ENCODE measurements at places on chromosomes 5 and 9. TPM values are rescaled to one million over a fixed set of nuclear protein-coding genes. Genes with fewer than 3 reads are reported as not detected.

The PDE8B gene
- 0.53 TPM for total RNA-seq

- DNase-seq = no peak
Observed at GRCh38 chr5:164000819-164001218, 495.4 kb downstream of the MAT2B start.

DNA sequence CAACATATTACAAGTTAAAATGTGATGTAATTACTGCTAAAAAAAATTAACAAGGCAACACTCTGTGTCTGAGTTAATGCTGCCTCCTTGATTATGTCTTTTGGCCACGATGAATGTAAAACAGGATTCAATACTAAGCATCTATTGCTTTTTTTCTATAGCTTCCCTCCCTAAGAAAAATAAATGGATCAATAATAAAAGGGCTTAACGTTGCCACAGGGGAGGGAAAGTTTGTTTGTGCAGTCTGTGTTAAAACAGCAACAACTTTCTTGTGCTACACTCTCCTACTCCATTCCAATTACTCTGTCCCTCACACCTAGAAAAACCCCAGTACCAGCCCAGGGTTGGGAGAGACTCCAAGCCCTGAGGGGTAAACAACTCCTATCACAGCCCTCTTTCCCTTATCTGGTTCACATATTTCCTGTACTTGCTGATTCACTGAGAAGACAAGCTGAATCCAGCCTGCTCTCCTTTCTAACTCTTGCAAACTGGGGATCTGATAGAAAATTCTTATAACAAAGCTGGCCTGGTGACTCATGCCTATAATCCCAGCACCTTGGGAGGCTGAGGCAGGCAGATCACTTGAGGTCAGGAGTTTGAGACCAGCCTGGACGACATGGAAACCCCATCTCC lies 44.8 kb downstream of the PTPN3 start:
- no peak for DNase-seq

GRCh38 chr5:176704817-176705216 lies 57.5 kb downstream of the TSPAN17 start:
- DNase-seq = no peak

DNA sequence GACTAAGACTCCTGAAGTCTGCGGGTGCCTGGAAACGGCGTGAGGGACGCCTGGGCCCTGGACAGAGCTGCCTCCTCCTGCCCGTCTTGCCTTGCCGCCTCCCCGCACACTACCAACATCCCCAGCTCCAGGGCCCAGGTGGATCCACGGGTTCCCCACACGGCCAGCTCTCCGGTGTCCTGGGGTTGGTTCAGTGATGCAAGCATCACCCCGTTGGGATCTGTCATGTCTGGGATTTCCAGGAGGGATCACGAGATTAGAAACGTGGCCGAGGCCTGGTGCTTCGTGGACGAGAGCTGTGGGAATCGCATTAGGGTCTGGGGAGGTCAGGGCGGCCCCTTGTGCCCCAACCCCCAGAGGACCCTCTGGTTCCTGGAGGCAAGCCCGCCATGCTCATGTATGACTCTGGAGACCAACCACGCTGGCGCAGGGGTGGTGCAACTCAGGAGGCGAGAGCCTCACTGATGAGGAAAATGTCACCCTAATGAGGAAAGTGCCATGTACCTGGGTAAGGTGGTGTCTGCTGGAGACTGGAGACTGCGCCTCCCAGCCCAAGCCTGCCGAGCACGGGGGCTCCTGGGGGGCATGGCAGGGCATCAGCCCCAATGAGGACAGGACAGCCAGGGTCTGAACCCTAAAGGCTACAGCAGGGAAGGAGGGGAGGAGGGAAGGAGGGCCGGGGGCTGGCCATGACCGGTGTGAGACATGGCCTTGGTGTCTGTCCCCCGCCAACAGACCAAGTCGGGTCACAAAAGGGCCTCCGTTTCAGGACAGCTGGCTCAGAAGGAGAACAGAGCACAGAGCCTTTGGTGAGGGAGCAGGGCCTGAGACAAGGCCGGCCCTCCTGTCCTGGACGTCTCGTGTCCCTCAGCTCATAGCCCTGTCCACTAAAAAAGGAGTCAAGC lies 31.9 kb upstream of the SLC6A19 start:
- no peak for DNase-seq

The SLC6A3 gene
- 0.53 TPM for total RNA-seq

DNA sequence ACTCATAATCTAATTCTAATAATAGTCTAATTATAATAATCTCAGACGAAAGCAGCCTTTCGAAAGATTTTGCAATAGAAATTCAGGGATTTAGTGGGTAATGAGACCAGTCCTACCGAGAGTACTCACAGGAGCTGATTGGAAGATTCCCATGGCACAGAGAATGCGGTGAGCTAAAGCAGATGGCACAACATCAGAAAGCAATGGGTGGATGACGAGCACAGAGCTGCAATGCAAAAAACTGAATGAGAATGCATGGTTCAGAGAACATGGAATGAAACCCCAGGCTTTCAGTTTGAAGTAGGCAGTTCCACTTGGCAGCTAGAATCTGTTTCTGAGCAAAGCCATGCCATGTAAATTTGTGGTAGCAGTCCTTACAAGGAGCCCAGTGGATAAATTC lies 78.2 kb upstream of the SPINK5 start:
- no peak for DNase-seq

The AK8 gene
- total RNA-seq = 0.50 TPM

The KCNIP1 gene
- 0.82 TPM for total RNA-seq

- DNase-seq = no peak
Observed at GRCh38 chr9:135976531-135976930, 15.4 kb upstream of the UBAC1 start.

The TMEM215 gene
- total RNA-seq = 0.34 TPM

- DNase-seq = no peak
Observed at GRCh38 chr9:76654575-76654974, 109.7 kb upstream of the PCA3 start.

The RLN1 gene
- total RNA-seq = 0.66 TPM
